Suprapubic skin (tissue), 4 donors: ENCODE measurements at places on chromosomes 7 and 10. TPM values are rescaled to one million over a fixed set of nuclear protein-coding genes. Genes with fewer than 3 reads are reported as not detected.

AKR1C1 gene
- 35.2 TPM for total RNA-seq

PVRIG gene
- not detected for total RNA-seq

PLAC9 gene
- total RNA-seq: 5.6 TPM

CLEC5A gene
- total RNA-seq: 5.4 TPM

TMEM225B gene
- 2.6 TPM for total RNA-seq

PNLIPRP3 gene
- 27.4 TPM for total RNA-seq

ARHGAP19 gene
- total RNA-seq: 12.8 TPM

PIK3CG gene
- total RNA-seq: 2.4 TPM

HABP2 gene
- total RNA-seq: not detected

IGFBP1 gene
- not detected for total RNA-seq

KLF14 gene
- 0.40 TPM for total RNA-seq
